ENCODE measurements at places on chromosomes 1 and 21.

- DNase-seq = peak; percentile 40
These were observed 80.3 kb upstream of the ARTN start for GRCh38 chr1:43853161-43853921.

- DNase-seq = no peak
These were observed 141.8 kb upstream of the PBX1 start for GRCh38 chr1:164417016-164417704.

DNA sequence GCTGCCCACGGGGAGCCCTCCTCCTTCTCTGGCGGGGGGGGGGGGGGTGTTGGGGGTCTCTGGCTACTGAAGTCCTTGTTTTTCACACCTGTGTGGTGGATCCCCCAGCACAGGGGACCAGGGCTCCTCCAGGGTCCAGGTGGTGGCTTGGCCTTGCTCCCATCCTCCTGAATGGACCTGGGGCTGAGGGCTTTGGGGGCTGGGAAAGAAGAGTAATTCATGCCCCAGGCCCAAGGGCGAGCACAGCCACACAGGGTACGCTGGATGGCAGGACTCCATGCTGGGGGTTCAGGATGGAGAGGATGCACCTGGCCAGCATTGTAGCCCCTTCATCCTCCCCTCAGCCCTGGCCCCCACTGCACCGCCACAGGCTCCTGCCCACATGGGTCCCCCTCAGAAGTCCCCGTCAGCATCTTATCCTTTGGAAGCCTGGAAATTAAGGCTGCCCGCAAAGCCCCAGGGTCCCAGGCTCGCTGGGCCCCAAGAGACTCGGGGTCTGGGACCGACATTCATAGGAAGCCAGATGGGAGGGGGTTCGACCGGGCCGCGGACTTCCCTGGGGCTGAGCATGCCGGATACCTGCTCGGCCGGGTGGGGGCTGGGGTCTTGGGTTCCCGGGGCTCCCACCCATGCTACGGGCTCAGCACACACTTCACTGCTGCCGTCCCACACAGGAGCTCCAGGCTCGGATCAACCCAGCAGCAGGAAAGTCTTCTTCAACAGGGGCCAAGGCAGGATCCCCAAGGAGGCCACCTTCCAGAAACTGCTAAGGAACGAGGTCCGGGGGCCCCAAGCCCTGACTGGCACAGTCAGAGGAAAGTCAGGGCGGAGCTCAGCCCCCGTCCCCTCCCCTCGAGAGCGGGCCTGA lies 49.0 kb upstream of the ACTRT2 start:
- no peak for DNase-seq

DNA sequence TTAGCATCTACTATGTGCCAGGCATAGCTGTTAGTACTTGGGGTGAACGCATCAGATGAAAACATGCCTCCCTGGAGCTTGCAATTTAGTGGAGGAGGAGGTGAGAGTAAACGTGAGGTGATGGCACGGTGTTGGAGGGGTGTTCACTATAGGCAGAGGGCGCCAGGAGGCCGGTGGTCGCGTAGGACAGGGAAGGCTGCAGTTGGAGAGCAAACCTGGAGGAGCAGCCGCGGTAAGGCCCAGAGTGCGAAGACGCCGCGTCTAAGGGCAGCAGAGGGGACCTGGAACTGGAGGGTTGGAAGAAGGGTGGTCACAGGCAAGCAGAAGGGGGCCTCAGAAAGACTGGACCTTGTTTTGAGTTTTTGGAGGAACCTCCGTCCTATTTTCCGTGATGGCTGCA lies 30.2 kb upstream of the TRIM17 start:
- DNase-seq = no peak

DNA sequence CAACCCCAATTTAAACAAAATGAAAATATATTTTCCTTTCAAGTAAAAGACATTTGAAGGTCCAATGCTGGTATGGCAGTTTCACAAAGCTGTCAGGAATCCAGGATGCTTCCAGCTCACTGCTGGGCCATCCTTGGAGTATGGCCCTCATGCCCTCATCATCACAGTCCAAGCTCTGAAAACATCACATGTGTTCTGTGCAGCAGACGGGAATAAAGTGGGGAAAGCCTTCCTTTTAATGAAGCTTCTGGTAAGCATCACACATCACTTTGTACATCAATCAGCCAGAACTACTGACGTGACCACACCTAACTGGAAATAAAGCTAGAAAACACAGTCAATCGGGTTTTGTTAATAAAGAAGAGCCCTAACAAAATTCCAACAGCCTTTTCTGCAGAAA lies 22.7 kb downstream of the CDC42BPA start:
- no peak for DNase-seq

- no peak for DNase-seq
These were observed 141.3 kb upstream of the NCAM2 start for GRCh38 chr21:20856926-20857325.

DNA sequence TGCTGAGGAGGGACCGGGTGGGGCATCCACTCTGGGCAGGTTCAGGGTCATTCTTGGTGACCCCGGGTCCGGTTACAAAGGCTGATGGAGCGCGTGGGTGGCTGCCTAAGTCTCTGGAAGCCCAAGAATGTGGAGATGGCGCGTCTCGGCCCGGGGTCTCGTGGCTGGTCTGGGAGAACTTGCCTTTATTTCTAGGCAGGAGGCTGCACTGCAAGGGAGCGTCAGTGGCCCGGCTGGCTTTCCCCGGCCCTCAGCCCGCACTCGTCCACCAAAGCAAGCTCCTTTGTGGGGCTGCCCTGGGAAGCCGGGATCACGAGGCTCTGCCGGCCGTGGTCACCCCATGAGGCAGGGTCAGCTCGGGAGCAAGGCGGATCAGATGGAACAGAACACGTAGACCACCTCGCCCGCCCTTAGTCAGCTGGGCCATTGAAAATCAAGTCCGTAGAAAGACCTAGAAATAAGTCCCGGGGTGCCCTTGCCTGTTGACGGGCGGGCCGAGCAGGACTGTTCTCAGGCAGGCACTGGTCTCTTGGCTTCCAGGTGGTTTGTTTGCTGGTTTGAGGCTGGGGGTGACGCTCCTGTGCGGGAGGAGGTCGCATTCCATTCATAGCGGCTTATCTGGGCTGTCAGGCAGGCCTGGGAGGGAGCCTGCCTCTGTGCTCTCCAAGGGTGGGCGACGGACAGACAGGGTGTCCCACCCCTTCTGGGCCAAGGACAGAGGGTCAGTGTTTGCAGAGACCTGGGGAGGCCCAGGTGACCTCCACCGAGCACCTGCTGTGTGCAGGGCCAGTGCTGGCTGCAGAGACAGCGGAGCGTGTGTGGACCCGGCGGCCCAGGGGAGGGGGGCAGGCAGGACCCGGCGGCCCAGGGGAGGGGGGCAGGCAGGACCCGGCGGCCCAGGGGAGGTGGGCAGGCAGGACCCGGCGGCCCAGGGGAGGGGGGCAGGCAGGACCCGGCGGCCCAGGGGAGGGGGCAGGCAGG lies 25.8 kb downstream of the COL18A1 start:
- DNase-seq = no peak

DNA sequence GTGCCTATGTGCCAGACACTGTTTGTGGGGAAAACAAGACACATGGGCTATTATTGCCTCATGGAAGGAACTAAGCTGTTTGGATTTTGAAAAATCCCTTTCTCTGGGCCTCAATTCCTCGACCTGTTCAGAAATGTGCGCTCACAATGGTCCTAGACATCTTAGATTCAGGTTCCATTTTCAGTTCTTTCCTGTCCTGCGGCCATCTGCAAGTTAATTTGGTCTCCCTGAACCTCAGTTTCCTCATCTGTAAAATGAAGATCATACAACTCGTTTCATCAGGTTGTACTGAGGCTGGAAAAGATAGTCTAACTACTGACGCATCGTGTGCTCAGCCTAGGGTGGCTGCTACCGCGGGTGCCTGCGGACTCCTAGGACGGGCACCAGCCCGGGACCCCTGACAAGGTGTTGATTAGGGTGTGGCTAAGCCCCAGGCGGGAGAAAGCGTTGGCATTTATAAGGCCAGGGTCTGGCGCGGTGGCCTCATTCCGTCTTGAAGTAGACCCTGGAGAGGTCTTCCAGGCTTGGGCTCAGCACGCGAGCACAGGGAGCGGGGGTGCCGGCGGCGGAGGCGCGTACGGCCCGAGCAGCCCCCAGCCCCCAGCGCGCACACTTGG lies 493 bp upstream of the ELOA start:
- no peak for DNase-seq

GRCh38 chr21:18529254-18529653 lies 125.7 kb upstream of the TMPRSS15 start:
- no peak for DNase-seq

GRCh38 chr1:201535046-201535918 lies 3.6 kb upstream of the NAV1 start:
- no peak for DNase-seq

DNA sequence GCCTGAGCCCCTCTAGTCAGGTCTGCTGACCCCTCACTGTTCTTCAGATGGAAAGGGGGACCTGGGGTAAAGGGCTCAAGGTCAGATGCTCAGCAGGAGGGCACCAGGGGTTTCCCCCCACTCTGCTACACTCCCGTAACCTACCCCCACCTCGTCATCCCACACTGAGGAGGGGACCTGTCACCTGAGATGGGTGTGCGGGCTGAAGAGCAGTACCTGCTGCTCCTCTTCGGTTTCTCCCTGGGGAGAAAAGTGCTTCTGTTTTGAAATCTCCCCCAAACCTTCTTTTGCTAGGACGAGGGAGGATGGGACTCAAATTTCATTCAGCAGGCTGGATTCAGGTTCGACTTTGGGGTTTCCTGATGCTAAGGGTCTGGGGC lies 65.2 kb downstream of the SYT2 start:
- DNase-seq = no peak

- DNase-seq = no peak
These were observed at the start of gene APOBEC4 for GRCh38 chr1:183652547-183653461. Gene APOBEC4 (minus strand): TSS chr1:183653316. CDS start chr1:183648781, 4,535 bp downstream.

GRCh38 chr1:225825607-225826007 lies 15.7 kb downstream of the EPHX1 start:
- no peak for DNase-seq
